ENCODE measurements at places on chromosomes 2 and 18. TPM values are rescaled to one million over a fixed set of nuclear protein-coding genes. Genes with fewer than 3 reads are reported as not detected.

DNA sequence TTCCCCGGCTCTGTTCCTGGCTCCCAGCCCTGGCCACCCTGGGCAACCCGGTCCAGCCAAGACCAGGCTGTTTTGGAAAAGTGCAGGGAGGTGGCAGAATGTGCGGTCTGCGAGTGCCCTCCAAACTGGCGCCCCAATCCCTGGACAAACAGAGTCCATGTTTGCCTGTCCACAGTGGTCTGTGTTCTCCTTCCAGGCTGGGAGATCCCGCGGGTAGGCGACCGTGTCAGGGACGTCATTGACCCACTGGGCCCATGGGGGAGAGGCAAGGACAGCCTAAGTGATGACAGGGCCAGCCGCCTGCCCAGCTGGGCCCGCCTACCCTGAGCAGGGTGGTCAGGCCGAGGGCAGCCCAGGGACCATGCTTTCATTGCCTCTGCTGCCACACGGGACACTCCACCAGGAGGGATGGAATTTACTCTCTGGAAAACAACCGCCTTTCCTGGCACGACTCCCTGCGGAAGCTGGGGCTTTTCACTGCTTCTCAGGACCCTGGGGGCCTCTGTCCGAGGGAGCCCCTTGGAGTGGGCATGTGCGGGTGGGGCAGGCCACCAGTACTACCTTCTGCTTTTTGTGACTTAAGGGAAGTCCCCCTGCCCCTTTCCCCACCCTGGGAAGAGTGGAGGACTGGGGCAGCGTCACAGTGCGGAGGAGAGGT lies 20.1 kb downstream of the CYP26B1 start:
- peaks cover 30% of the 10 kb centered on the region for H3K27me3 ChIP-seq
- H3K27ac ChIP-seq, result no peak overlapping the region
- no peak overlapping the region for H3K4me3 ChIP-seq
- DNase-seq, result no peak

DNA sequence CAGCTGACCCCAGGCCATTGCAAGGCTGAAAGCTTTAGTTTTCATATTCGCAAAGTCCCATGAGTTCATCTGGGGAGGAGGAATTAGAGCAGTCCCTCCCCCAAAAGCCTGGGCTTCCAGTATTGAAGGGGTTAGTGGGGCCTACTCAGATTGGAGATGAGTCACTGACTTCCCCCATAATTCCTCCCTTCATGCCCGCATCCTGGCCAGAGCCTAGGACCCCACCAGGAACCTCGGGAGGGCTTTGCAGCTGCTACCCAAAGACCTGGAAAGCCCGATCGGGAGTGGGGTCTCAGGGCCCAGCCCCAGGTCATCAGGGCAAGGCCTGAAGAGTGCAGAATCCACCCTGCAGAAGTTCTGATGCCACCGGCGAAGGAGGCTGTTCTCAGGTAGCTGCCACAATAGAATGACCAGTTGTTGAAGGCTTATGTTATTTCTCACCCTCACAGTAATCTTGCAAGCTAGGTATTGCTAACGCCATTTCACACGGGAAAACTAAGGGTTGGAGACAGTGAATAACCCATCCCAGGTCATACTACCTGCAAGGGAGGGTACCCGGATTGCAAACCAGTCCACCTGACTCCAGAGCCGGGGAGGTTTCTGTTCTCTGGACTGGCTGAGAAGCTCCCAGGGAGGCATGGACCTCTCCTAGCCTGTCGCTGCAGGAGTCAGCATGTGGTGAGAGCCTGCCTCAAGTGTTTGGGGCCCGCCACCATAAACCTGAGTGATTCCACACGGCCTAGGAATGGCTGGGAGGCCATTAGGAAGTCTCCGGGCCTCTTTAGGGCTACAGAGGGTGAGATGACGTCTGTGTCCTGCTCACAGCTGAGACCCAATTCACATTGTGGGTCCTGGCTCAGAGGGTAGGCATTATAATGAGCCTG lies 5.8 kb upstream of the ARID5A start:
- peaks cover 33% of the 10 kb centered on the region for H3K4me1 ChIP-seq
- H3K27me3 ChIP-seq, result no peaks in the 10 kb centered on the region
- peak overlapping the region; percentile 28 for H3K4me3 ChIP-seq
- peak; percentile 4 for DNase-seq
- peak overlapping the region; percentile 95 for H3K27ac ChIP-seq

The NAT8 gene
- not detected for total RNA-seq

DNA sequence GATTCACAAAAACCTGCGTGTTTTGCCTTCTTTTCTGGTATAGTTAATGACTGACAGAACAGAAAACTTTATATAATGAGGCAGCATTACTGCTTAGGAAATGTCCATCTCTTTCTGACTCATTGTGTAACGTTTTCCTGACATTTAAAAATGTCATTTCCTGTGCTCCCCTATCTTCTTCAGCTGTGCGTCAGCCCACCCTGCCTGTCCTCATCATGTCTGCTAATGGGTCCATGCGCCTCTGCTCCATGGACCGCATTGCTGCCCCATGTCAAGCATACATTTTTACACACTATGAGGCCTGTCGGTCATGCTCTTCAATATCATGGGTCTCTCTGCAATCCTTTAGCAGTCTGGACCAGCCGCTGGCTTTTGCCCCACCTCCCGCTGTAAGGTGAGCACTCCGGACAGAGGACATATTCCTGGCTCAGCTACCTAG lies 234.3 kb downstream of the CDCA7 start:
- no peak for DNase-seq
- H3K4me3 ChIP-seq, result no peak overlapping the region
- H3K36me3 ChIP-seq, result no peaks in the 10 kb centered on the region
- no peaks in the 10 kb centered on the region for H3K4me1 ChIP-seq
- H3K27ac ChIP-seq, result no peak overlapping the region

DNA sequence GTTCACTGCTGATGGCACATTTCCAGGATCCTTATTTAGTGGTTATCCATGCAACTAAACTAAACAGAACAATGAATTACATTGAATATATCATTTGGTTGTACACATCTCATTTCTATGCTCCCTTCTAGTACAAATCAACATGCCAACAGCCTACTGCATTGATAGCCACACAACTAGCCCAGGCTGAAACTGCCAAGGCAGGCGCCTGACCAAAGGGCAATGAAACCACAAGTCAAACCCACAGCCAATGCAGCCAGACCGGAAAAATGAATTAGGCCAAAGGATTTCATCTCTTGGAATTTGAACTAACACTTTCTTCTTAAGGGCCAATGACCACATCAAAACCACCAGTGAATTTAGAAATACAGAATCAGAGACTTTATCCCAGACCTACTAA lies 196.4 kb downstream of the NOL4 start:
- no peak overlapping the region for H3K4me3 ChIP-seq
- no peak for DNase-seq
- no peaks in the 10 kb centered on the region for H3K27me3 ChIP-seq
- H3K36me3 ChIP-seq, result no peaks in the 10 kb centered on the region
- no peaks in the 10 kb centered on the region for H3K4me1 ChIP-seq

DNA sequence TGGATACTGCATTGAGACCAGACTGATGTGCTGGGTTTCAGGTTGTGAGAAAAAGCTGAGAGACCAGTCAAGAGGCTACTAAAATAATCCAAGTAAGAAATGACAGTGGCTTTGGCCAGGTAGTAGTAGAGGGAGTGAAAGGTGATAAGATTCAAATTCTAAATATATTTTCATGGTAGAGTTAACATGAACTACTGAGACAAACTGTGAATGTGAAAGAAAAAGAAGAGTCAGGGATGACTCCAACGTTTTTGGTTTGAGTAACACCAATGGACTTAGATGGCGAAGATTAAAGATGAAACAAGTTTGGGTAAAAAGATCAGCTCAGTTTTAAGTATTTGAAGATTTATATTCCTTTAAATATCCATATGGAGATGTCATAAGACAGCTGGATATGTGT lies 209.4 kb downstream of the ZEB2 start:
- no peak overlapping the region for H3K27ac ChIP-seq
- H3K4me3 ChIP-seq, result no peak overlapping the region
- H3K27me3 ChIP-seq, result no peaks in the 10 kb centered on the region
- H3K4me1 ChIP-seq, result peaks cover 9% of the 10 kb centered on the region
- DNase-seq, result no peak
- no peaks in the 10 kb centered on the region for H3K36me3 ChIP-seq

DNA sequence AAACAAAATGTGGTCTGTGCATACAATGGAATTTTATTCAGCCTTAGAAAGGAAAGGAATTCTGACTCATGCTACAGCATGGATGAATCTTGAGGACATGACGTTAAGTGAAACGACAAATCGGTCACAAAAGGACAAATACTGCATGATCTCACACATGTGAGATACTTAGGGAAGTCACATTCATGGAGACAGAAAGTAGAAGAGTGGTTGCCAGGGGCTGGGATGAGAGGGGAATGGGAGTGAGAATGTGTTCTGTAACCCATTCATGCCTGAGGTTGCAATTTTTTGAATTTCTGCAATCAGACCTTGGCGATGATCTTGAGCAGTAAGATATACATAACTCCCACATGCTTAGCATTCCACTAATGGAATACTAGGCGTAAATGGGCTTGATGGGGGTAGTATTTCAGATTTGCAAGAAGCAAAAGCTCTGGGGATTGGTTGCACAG lies 22.0 kb downstream of the FHL2 start:
- peaks cover 2% of the 10 kb centered on the region for H3K36me3 ChIP-seq
- peaks cover 20% of the 10 kb centered on the region for H3K4me1 ChIP-seq
- no peak overlapping the region for H3K4me3 ChIP-seq

DNA sequence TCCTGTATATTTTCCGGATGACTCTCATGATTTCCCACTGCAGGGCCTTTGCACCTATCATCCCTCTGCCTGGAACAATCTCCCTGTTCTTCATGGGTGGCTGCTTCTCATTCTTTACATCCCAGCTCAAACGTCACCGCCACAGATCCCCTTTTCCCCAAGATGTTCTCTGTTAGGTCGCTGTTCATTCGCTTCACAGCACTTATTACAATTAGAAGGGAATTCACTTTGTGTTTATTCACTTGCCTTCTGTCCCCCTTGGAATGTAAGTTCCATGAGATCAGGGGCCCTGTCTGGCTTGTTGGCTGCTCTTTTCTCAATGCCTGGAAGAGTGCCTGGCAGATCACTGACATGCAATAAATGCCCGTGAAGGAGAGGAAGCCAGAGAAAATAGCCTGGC lies 106.7 kb downstream of the FOXI3 start:
- peaks cover 3% of the 10 kb centered on the region for H3K36me3 ChIP-seq
- H3K27me3 ChIP-seq, result peaks cover 28% of the 10 kb centered on the region
- H3K27ac ChIP-seq, result no peak overlapping the region
- H3K4me1 ChIP-seq, result peaks cover 4% of the 10 kb centered on the region
- no peak for DNase-seq
- H3K4me3 ChIP-seq, result no peak overlapping the region

- no peak overlapping the region for H3K27ac ChIP-seq
- H3K27me3 ChIP-seq, result no peaks in the 10 kb centered on the region
- H3K36me3 ChIP-seq, result peaks cover 5% of the 10 kb centered on the region
- H3K4me1 ChIP-seq, result peaks cover 49% of the 10 kb centered on the region
These were observed 93.3 kb downstream of the MAP4K4 start for GRCh38 chr2:101790857-101791256.

GRCh38 chr2:64860276-64860885 lies 128.8 kb upstream of the SLC1A4 start:
- peaks cover 2% of the 10 kb centered on the region for H3K36me3 ChIP-seq
- H3K4me3 ChIP-seq, result no peak overlapping the region
- H3K4me1 ChIP-seq, result peaks cover 3% of the 10 kb centered on the region

- H3K36me3 ChIP-seq, result peaks cover 2% of the 10 kb centered on the region
- no peaks in the 10 kb centered on the region for H3K4me1 ChIP-seq
- peaks cover 74% of the 10 kb centered on the region for H3K27me3 ChIP-seq
- DNase-seq, result no peak
These were observed 53.3 kb upstream of the TUBA3E start for GRCh38 chr2:130251535-130251872.

DNA sequence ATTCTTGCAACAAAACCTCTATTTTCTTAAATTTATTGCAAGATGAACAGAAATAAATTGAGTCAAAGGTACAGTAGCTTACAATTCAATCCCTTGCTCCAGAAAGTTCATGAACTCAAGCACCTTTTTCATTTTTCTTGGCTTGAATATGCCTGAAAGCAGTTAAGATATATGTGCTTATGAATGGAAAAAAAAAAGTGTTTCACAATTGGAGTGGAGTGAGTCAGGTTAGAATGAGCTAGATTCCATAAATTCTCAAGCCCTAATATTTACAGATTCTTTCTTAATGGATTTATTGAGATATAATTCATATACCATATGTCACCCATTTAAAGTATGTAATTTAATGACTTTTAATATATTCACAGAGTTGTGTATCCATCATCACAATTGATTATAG lies 39.6 kb upstream of the NEMP2 start:
- no peak overlapping the region for H3K4me3 ChIP-seq
- no peak for DNase-seq
- H3K4me1 ChIP-seq, result peaks cover 23% of the 10 kb centered on the region
- no peaks in the 10 kb centered on the region for H3K36me3 ChIP-seq

GRCh38 chr2:160261732-160262131 lies 61.7 kb upstream of the ITGB6 start:
- H3K27ac ChIP-seq, result no peak overlapping the region
- H3K27me3 ChIP-seq, result peaks cover 7% of the 10 kb centered on the region
- no peak for DNase-seq
- no peak overlapping the region for H3K4me3 ChIP-seq

DNA sequence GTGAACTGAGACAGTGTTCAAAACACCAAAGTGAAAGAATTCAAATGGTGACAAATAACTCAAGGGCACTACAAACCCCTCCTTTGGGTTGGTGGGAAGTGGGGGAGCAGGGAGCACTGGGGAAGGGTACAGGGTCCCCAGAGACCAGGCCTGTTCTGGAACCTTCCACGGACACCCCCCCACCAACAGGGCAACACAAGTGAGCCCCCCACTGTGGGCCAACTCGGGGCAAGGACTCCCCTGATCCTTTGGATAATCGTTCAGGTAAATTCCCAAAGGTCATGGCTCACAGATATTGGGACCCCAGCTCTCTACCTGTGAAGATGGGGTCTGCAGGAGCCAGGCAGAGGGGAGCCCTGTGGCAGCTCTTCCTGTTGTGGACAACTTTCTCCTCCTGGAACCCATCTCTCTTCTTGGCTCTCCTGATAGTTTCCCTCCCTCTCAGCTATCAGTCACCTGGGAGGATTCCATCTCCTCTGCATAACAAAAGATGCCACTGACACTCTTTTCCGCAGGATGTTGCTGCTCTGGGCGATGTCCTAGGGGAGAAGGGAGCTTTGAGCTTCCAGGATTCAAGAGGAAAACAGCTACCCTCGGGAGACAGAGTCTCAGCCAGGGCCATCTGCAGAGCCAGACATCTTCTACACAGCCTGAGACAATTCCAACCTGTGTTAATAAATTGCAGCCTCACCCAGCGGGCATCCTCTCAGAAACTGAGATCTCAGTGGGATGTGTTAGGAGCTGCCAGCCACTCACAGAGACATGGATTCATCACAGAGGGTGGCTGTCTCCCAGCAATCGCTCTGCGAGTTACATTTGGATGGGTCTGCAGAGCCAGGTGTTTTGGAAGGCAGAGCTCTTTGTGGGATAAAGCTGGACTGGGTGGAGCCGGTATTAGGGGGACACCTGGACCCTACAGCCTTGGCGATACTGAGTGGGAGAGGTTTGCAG lies 35.4 kb downstream of the MBP start:
- peaks cover 2% of the 10 kb centered on the region for H3K36me3 ChIP-seq
- DNase-seq, result no peak
- no peaks in the 10 kb centered on the region for H3K27me3 ChIP-seq
- peaks cover 67% of the 10 kb centered on the region for H3K4me1 ChIP-seq
- peak overlapping the region; percentile 9 for H3K4me3 ChIP-seq

- H3K4me3 ChIP-seq, result no peak overlapping the region
- peaks cover 52% of the 10 kb centered on the region for H3K27me3 ChIP-seq
- no peaks in the 10 kb centered on the region for H3K4me1 ChIP-seq
These were observed 18.5 kb downstream of the B3GNT7 start for GRCh38 chr2:231413921-231414476.

The NT5DC4 gene
- total RNA-seq, result not detected
